ENCODE measurements at places on chromosomes 3 and 15.

DNA sequence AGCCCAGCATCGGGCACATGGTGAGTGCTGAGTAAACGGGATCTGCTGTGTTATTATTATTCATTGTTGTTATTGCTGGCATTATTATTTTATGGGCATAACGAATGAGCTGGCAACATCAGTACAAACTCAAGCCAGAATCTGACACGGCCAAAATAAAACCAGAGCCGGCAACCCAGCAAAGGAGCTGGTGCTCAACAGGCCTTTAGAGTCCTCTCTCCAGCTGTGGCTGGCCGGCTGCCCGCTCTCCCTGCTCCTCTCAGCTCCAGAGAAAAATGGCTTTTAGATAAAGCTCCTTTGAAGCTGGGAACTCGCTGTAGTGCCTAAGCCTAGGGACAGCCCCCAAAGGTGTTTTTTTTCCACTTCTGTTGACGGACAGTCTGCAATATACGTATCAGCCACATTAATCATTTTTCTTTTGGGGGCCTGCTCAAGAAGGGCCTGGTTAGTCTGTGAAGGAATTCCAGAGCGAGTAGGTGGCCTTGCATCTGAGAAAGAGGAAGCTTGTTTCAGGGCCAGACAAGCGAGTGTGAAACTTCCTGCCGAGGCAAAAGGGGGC, 193.9 kb upstream of the UBE2E1 start:
- no peak for DNase-seq

DNA sequence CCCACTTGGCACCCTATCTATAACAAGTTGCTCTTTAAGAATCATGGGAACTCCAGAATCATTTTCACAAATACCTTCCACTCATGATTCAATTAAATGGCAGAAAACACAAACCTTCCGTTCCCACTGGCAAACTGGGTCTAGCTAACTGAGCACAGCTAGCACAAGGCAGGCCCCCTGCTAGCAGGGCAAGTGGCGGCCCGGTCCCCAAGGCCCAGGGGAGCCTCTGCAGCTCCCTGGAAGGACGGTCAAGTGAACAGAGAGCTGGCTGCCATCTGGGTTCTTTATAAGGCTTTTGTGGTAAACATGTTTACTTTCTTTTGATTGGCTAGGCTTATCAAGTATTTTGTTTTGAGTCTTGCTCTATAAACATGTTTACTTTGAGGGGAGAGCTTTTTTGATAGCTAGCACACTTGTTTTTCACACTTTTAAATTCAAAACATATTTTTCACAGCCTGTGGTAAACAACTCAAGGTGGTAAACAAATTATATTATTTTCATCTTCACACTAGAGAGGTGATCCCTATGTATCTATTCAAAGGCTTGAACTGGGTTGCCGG, 81.4 kb downstream of the FOXP1 start:
- no peak for DNase-seq

GRCh38 chr3:79930196-79930595, 162.4 kb upstream of the ROBO1 start:
- DNase-seq: no peak

DNA sequence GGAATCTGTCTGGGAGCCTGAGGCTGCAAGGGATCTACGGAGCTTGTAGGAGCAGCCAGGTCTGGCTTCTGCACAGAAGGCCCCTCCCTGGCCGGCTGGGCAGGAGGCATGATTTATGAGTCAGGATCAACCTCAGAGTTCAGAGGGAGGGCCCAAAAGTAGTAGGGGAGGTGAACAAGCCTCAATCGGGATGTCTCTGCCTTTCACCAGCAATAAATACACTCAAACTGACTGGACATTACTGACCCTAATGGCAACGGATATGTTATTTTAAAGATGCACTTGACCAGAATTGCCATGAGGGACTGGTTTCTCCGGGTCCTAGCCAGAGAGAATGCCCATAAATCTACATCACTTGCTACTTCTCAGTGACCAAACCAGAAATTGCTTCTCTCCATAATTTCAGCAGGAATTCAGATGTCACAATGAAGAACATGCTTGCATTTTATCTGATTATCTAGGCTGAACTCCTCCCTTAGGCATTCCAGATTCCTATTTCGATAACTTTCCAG, 109.6 kb upstream of the LMOD3 start:
- no peak for DNase-seq

DNA sequence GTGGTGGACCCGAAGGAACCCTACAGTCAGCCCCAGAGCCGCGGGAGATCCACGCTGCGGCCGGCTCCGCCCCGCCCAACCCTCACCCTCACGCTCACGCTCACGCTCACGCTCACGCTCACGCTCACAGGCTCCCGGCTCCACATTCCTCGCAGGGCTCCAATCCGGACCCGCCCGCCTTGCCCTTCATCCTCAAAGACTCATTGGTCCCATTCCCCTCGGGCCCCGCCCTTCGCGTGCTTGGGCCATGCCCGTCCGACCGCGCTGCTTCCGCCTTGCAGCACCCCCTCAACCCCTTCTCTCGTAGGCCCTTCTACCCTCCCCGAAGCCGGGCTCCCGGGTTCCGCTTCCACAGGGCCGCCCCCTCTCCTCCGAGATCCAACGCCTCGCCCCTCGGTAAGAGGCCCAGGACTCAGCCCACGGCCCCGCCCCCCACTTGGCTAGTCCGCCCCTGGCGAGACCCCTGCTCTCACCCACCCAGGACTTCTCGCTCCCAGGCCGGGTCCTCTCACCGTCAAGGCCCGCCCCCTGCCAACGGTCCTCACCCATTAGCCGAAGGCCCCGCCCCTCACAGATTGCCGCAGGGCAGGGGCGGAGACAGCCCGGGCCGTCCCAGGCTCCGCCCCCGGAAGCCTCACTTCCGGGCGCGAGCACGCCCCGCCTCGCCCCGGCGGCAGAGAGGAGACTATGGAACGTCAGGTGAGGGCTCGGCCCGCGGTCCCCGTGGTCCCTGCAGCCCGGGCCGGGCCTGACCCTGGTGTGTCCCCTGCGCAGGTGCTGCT, at the start of gene APEH:
Gene APEH (plus strand): TSS at position 637 of the 782 bp plus-strand sequence. CDS start 51 bp downstream, at position 688.
- peak; percentile 78 for DNase-seq

DNA sequence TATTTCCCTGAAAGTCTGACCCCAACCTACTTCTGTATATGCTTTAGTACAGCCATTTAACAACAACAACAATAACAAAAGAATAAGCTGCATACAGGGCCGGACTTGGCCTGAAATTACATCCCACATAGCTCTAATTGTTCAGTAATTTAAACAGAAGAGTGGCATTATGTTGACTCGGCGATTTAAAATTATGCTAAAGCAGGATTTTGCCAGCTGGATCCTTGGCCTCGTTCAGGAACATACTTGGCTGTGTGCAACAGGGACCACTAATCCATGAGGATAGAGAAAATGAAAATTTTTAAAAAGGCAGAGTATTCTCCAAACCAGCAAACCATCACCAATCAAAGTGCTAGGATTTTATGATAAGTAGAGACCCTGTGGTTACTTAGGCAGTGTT, 433.1 kb upstream of the RBMS3 start:
- no peak for DNase-seq

GRCh38 chr3:129045675-129046036, 14.9 kb upstream of the GP9 start:
- no peak for DNase-seq

GRCh38 chr15:48625126-48625525, 20.4 kb downstream of the FBN1 start:
- DNase-seq: no peak
